Stimulated activated CD4-positive, alpha-beta T cell treated with anti-CD3 and anti-CD28 coated beads, Interleukin-1b, Interleukin-23, amount 100 ng/mL, for 48 hours (primary cell): ENCODE measurements at places on chromosomes 16 and 17.

DNA sequence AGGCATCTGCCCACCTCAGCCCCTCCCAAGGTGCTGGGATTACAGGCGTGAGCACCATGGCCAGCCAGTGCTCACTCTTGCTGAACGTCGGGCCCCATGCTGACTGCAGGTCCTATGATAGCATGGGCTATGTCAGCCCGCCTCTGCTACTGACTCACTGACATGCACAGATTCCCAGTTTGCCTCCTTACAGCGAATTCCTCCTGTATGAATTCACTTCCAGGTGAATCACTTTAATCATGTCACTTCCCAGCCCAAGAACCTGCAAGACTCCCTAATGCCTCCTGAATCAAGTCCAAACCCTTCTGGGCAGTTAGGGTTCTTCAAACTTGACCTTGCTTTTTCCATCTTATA lies 16.1 kb upstream of the UBTF start:
- DNase-seq: no peak

GRCh38 chr17:39716073-39716818 lies 14.1 kb downstream of the MIEN1 start:
- DNase-seq: no peak

GRCh38 chr17:72702136-72702735 lies 390.3 kb downstream of the SLC39A11 start:
- no peak for DNase-seq

- peak; percentile 83 for DNase-seq
Observed at GRCh38 chr17:18182978-18183333, 672 bp upstream of the ALKBH5 start.

DNA sequence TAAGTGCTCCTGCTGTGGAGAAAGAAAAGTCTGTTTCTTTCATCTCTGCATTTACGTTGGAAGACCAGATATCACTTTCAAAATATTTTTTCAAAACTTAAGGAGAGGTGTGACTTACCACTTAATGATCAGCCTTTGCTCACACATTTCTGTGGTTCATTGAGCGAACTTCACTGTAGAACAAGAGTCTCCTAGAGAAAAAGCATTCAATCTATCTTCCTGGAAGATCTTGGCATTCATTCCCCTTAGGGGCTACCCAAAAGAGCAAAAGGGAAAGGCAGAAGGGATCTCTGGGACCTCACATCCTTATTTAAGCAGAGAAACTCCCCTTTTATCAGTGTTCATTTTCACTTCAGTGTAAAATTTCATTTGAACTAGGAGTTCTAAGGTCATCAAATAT lies 61.2 kb downstream of the HS3ST3A1 start:
- no peak for DNase-seq

GRCh38 chr17:58330538-58330996 lies 2.0 kb upstream of the TSPOAP1 start:
- peak; percentile 62 for DNase-seq

DNA sequence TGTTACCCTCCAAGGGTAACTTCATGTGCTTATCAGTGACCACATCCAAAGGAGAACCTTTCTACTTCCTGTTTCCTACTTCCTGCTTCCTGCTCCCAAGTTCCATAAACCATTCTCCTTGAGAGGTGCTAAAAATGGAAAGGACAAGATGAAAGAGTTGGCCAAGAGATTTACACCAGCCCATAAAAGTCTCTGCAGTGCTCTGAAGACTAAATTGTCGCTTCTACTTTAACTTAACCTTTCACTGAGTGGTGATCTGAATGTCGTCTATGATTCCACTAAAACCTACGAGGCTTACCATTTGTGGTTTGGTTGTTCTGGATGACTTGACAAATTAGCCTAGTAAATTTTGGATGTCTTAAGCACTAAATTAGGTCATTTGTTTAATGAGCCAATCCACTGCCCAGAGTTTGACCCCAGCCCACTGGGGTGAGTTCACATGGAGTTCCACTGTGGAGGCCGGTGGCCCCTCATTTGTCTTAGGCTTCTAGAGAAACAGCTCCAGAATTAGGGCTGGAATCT lies 333.1 kb downstream of the FOXL1 start:
- no peak for DNase-seq

- DNase-seq: no peak
Observed at GRCh38 chr17:1367351-1367745, 32.7 kb downstream of the YWHAE start.

DNA sequence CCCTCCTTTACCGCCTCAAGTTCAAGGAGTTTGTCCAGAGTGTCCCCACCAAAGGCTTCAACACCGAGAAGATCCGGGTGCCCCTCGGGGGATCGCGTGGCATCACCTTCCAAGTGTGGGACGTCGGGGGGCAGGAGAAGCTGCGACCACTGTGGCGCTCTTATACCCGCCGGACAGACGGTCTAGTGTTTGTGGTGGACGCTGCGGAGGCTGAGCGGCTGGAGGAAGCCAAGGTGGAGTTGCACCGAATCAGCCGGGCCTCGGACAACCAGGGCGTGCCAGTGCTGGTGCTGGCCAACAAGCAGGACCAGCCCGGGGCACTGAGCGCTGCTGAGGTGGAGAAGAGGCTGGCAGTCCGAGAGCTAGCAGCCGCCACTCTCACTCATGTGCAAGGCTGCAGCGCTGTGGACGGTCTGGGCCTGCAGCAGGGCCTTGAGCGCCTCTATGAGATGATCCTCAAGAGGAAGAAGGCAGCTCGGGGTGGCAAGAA lies 1.1 kb downstream of the ARL4D start:
- no peak for DNase-seq

GRCh38 chr16:84585886-84586285 lies 32.0 kb downstream of the COTL1 start:
- no peak for DNase-seq

- DNase-seq: no peak
Observed at GRCh38 chr16:56547120-56547948, 17.5 kb upstream of the MT4 start.

GRCh38 chr16:49693445-49693844 lies 162.5 kb downstream of the ZNF423 start:
- no peak for DNase-seq

DNA sequence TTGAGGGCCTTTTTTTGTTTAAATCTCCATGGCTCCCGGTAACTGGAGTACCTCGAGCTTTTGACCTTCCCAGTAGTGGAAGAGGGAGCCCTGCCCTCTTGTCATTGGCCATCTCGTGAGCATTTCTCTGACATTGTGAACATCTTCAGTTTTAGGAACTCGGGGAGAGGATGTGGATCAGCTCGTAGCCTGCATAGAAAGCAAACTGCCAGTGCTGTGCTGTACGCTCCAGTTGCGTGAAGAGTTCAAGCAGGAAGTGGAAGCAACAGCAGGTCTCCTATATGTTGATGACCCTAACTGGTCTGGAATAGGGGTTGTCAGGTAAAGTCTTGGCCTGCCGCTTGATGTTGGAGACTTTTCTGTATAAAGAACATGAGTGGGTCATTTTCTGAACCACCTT lies 24.3 kb downstream of the NTAN1 start:
- DNase-seq: no peak

- DNase-seq: no peak
Observed at GRCh38 chr16:3485821-3486505, 9.3 kb downstream of the C16orf90 start.

DNA sequence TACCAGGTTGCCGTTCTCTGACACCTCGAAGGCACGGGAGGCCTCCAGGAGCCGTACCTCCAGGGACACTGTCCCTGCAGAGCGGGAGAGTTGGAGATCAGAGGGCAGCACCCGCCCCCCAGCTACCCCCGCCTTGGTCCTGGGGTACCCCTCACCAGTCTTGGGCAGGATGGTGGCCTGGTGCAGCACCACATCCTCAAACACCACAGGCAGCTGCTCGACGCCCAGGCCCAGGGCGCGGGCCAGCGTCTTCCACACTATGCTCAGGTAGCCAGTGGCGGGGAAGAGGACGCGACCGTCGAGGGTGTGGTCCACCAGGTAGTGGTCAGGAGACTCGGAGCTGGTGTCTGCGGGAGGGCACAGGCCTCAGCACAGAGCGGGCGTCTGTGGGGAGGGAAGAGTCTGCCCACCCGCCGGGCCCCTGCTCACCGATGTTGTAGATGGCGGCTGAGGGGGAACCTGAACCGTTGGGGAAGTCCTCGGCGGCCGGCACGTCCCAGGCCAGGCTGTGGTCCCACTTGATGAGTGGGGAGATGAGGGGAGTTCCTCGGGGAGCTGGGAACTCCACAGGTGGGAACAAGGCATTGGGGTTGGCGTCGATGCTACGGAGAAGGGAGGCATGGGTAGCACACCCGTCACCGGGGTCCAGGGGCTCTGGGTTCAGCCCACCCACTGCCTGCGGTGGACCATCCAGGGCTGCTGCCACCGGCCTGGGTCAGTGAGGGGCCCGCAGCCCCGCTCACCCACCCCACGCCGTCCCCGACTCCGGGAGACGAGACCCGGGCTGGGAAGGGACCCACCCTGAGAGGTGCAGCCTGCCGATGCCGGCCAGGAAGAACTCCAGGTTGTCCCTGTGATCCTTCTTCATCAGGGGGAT lies 9.8 kb downstream of the FASN start:
- no peak for DNase-seq

GRCh38 chr16:54493594-54493993 lies 207.0 kb upstream of the IRX3 start:
- no peak for DNase-seq

DNA sequence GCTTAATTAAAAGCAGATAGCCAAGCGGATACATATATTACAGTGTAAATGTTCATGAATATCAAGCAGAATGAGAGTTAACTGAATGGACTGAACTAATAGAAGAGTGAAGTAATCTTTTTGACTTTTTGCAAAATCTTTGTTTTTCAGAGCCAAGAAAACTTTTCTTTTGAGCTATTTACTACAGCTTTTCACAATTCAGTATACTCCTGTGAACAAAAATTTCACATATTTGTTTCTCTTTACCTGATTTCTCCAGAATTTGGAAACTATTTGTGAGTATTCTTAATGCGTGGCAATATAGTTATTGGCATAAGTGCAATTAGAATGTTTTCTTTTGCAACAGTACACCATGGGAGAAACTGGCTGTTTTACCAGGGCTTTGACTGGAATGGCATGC lies 9.1 kb upstream of the DUXB start:
- DNase-seq: no peak
